WTC11 (cell line): ENCODE measurements at places on chromosomes 2 and 18.

DNA sequence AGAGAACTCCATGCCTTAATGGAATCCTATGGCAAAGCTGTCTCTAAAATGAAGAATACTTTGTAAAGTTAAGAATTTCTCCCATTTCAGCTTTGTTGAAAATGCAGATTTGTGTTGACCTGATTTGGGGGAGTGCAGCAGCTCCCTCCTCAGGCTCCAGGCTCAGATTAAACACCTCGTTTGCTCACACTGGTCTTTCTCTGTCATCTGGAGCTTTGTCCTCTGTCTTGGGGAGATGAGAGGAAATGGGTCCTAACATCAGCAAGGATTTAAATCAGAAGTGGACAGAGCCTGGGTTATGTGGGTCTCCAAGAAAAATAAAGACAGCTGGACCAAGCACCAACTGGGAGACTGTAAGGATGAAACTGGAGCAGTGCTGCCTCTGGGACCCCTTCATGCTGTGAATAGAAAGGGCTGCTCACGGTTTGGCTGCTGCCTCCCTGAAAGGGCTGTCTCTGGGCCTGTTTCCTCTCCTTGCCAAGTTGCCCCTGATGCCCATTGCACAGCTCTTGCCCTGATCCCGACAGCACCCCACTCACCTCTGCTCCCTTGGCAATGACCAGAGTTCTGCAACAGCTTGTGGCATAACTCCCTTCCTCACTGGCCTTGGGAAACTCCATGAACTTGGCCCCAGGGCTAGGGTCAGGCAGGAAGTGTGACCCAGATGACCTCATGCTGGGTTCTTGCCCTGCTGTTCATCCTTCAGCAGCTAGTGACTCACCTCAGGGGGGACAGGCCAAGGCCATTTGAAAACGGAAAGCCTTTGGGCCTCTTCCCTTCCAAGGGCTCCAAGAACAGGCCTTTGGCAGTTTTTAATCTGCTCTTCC lies 197.2 kb downstream of the CYP26B1 start:
- no peak for DNase-seq

DNA sequence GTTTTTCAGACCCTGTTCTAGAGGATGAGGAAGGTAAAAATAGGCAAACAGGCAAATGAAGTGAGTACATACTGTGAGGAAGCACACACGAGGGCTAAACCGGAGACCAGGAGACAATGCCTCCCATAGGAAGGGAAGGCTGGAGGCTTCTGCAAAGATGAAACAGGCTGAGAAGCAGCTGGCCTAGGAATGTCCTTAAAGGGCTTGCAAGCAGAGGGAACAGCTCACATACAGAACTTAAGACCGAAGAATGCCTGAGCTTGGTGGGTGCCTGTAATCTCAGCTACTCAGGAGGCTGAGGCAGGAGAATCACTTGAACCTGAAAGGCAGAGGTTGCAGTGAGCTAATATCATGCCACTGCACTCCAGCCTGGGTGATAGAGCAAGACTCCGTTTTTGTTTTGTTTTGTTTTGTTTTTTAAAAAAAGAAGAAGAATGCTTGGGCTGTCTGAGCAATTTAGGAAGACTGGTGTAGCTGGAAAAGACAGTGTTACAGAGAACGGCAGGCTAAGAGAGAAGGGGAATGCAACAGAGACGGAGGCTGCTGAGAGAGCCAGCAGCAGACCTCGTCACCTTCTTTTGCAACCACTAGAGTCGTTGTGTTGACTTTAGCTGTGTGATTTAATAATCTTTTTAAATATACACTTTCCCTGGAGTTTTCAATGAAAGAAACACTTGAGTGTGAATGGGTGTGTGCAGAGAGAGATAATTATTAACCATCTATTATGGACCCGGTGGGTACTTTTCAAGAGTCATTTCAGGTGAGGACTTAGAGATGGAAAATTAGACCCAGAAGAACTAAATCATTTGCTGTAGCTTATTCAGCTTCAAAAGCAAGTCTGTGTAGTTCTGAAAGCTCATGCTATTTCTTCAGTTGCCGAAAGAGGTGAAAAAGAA lies 232.8 kb downstream of the GALR1 start:
- DNase-seq, result no peak

- DNase-seq, result no peak
These were observed 141.7 kb downstream of the OTX1 start for GRCh38 chr2:63192169-63192888.

- DNase-seq, result no peak
These were observed 734 bp downstream of the SLC25A12 start for GRCh38 chr2:171893196-171893823.

DNA sequence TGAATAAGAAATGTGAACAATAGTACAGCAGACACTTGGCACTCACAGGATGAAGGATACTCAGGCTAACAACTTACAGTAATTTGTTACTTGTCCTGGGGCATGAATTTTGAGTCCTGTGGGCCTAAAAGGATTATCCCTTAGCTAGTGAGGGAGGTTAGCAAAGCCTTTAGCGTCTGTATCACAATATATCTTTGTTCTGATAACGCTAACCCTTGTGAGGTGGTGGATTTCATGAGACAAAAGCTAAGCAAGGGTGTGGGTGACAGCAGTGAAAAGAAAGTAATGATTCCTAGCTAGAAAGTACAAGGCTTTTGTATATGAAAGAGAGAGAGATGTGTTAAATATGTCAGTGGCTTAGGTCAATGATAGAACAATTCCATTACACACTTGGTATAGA lies 46.8 kb upstream of the TTC21B start:
- no peak for DNase-seq
